ENCODE measurements at places on chromosomes 2 and 18. TPM values are rescaled to one million over a fixed set of nuclear protein-coding genes. Genes with fewer than 3 reads are reported as not detected.

DNA sequence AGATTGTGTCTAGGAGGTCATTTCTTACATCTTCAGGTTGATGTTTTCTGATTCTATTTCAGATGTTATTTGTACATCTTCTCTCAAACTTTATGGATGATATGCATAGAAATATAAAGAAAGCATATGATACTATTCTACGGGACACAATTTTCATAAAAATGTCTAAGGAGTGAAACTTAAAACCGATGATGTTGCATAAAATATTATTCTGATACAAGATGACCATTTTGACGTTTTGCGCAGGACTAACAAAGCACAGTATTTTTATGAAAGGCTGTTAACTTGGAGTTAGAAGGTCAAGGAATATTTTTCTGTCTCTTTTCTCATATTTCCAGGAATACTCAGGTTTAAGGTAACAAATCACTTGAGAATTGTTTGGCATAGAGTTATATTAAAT, 8.7 kb downstream of the NETO1 start:
- DNase-seq: no peak

GRCh38 chr2:113791697-113792590, 35.5 kb upstream of the SLC35F5 start:
- DNase-seq: no peak

DNA sequence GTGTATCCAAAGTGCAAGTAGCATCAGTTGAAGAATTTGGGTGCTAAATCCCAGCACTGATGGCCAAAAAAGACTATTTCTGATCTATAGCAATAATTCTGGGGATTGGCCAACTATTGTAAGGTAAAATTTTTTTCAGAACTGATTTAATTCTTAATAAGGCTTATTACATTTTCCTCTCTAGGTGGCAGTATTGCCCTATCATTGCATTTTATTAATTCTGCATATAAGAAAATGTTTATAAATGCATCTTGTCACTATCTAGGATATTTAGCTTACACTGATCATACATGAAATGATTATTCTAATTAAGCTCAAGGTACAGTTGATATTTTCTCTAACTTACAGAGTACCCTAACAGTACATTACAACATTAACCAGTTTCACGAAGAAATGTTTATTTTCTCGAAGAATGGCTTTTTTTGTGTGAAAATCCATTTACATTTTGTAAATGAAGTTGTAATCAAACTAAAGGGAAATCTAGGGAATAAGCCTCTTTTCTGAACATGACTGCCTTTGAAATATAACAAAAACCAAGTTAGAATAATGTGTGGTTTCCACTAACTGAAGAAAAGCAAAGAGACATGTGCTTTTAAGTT, 11.0 kb downstream of the TTN start:
- DNase-seq: peak; percentile 81

GRCh38 chr2:28749526-28749925, 2.1 kb upstream of the PPP1CB start:
- no peak for DNase-seq

- DNase-seq: no peak
Observed at GRCh38 chr2:121133551-121134319, 151.3 kb downstream of the TFCP2L1 start.

- DNase-seq: no peak
Observed at GRCh38 chr2:42796427-42797248, 4.3 kb upstream of the HAAO start.

- peak; percentile 80 for DNase-seq
Observed at GRCh38 chr2:191318037-191318728, 73.0 kb downstream of the MYO1B start.

The ANKRD53 gene
- 1.3 TPM for total RNA-seq

The MAP2 gene
- 51.0 TPM for total RNA-seq

The RND3 gene
- 559 TPM for total RNA-seq

The DPP10 gene
- not detected for total RNA-seq

The ANKRD29 gene
- 6.9 TPM for total RNA-seq

Data from fibroblast of lung (primary cell).